Mucosa of gallbladder (tissue), 1 donor: ENCODE measurements at places on chromosomes 4 and X. TPM values are rescaled to one million over a fixed set of nuclear protein-coding genes. Genes with fewer than 3 reads are reported as not detected.

- DNase-seq: no peak
These were observed 71.8 kb downstream of the C4orf33 start for GRCh38 chr4:129167640-129168260.

DNA sequence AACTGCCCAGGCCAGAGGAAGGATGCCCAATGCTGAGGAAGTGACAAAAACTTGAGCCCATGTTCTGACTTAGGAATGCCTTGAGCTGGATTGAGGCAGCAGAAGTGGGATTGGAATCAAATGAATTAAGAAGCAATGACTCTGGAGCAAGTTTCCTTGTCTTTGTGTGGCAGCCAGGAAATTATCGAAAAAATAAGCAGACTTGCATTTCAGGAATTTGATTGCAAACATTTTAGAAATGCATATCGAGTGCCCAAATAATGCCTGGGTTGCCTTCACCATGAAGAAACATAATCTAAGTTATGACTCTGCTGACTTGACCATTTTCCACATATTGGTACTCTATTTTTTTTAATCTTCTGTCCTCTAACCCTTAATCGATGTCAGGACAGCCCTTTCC lies 9.5 kb downstream of the CYTL1 start:
- DNase-seq: no peak

DNA sequence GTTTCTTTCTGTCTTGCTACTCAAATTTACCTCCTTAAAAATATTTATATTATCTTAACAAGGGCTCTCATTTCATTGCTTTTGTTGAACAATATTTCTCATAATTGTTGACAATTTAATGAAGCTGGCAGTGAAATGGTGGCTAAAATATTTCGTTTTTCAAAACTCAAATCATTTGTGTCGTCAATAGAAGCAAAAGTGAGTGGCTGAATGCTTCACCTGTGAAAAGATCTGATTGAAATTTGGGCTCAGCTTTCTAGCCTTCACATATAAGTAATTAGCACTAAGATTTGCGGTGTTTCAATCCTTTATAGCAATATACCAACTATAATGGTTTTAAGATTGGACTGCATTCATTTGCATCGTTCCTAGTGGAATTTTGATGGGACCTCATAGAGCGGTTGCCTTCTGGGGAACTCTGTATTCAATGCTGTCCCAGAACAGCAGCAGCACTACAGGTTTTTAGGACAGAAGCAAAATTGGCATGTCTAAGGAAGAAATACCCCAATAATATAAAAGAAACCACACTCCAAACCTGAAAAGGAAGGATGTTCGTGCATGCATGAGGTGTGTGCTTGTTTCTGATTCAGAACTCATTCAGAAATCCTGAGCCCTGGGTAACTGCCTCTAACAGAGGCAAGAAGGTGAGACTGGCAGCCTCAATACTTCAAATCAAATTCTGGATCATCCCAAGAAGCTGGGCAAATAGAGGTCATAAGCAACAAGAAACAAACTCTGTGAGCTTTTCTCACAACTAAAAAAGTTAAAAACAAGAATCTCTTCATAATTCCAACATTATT lies 2.5 kb downstream of the CXCL1 start:
- DNase-seq: no peak

DNA sequence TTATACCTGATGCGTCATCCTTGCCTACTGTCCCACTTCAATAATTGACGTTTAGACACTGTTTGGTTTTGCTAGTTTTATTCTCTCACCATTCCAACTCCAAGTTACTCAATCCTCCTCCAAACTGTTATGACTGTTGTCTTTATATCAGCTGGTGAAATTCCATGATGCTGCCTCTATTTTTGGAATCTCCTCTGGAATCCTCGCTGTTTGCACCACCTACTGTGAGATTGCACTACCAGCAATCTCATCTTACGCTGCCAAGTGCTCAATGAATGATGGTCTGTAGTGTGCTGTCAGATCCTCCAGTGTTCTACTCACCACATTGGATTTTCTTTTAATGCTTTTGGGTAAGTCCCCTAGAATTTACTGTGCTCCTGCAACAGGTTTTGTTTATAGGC lies 13.2 kb upstream of the PCDH18 start:
- no peak for DNase-seq

DNA sequence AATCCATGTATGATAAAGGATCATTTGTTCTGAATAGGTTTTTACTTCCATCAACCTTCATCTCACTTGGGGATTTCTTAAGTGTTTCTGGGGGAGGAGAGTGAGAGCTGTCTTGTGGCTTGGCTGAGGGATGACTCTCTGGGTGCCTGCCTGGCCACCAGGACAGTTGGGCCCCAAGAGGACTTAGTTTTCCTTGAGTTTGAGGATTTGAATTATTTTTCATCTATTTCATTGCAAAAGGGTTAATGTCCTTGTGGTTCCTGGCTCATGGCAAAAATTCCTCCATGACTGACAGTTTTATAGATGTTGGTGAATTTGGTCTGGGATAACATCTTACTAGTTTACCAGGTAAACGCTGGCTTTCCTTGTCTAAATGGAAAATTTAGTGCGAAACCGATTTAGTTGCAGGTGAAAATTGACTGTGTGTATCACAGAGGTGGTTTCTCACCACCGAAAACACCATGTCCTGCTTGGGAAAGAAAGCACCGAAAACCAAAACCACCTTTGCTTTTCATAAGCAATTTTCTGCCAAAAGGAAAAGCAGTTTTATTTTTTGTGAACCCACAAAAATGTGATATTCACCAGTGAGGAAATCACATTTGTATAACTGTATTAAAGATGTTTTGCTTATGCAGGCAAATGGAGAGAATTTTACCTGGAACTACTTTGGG lies 331.3 kb upstream of the SFRP2 start:
- no peak for DNase-seq

DNA sequence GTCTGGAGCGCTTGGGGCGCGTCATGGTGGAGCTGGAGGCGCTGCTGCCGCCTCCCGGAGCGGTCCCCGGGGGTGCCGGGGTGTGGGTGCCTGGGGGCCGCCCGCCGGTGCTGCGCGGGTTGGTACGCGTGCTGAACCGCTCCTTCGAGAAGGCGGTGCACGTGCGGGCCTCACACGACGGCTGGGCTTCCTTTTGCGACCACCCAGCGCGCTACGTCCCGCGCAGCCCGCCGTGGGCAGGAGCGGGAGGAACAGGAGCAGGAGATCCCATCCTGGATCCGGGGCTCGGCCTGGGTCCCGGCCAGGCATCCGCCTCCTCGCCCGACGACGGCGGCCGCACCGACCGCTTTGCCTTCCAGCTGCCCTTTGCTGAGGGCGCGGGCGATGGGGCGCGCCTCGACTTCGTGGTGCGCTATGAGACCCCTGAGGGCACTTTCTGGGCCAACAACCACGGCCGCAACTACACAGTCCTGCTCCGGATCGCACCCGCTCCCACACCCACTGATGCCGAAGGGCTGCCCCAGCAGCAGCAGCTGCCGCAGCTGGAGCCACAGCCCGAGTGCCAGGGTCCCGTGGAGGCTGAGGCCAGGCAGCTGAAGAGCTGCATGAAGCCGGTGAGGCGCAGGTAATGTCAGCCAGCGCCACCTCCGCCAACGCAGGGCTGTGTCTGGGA lies 792 bp downstream of the PPP1R3F start:
- DNase-seq: no peak

DNA sequence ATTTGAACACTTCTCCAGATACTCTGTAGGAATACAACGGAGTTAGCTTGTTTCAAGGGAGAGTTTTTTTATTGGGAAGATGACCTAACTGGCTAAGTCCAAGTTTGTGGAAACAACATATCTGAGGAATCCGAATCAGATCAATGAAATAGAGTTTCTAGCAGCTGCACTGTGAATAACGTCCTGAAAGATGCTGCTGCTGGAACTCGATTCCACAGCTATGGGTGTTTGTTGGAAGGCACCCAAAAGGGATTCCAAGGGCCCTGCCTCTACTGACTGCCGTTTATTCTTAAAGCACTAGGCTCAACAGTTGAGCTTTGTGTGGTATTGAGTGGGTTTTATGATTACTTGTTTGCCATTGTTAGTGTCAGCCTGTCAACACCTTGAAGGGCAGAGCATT lies 6.6 kb upstream of the GBA3 start:
- DNase-seq: no peak

DNA sequence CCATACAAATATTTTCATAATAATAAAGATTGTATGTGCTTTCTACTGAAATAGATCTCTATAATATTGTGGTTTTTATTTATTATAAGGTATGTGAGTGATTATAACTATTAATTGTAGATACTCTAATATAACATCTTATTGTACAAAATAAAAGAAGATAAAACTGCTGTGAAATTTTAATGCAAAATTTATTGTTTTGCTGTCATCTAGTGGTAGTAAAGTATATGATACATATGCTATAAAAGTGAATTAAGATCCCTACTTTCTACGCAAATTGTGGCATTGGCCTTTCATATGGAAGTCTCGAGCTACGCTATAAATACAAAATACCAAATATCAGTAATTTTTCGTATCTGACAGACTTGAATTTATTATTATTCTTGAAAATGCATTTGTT lies 19.3 kb downstream of the YIPF7 start:
- no peak for DNase-seq

DNA sequence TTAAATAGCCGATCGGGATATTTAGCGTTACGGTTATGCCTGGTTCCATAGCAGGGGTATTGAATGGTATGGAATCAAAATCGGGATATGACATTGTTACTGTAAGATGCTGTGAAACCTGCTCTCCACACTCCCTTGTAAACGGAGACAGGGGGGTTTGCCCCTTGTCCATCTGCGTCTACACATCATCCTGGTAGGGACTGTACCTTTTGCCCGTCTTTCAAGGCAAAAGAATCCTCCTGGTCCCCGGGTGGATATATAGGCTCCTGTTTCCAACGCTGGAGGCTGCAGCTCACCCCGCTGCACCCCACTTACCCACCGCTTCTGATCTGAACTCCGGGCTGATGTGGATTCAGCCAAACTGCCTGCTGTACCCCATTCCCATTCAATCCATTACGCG lies 189.1 kb downstream of the SHOX start:
- no peak for DNase-seq

DNA sequence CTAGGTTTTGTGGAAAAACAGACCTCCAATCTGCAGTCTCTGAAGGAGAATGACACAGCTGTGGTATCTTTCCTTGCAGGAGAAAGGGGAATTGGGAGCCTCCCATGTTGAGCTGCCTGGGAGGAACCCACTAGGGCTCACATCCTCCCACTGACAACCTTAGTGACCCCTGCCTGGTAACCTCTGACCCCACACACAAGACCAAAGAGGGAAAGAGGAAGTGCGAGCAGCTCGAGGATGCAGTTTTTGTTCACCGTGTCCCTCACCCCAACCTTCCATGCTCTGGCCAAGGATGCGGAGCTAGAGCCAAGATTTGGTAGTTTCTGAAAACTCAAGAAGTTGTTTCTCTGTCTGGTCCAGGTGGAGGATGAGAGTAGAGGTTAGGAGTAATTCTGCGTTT lies 5.4 kb upstream of the ZXDA start:
- no peak for DNase-seq

- DNase-seq: no peak
These were observed 2164.0 kb downstream of the PCDH7 start for GRCh38 chr4:32884198-32884597.

DNA sequence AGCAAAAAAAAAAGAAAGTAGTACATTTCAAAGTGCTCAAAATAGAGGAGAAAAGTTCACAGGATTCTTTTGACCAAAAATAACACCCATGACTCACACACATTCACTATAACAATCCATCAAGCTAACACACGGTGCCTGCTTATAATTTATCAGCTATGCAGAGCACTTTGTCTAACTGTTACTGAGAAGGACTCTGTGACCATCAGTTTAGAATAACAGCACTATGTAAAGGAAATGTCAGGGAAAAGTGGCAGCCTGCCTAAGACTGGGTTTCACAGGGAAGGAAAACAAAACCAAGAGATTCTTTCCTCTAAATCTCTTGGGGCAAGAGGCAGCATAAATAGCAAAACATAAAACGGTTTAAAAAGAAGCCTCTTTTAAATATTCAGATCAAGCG lies 54.8 kb downstream of the CCDC149 start:
- no peak for DNase-seq

- no peak for DNase-seq
These were observed 151.1 kb upstream of the ADGRL3 start for GRCh38 chr4:61049018-61049417.

DNA sequence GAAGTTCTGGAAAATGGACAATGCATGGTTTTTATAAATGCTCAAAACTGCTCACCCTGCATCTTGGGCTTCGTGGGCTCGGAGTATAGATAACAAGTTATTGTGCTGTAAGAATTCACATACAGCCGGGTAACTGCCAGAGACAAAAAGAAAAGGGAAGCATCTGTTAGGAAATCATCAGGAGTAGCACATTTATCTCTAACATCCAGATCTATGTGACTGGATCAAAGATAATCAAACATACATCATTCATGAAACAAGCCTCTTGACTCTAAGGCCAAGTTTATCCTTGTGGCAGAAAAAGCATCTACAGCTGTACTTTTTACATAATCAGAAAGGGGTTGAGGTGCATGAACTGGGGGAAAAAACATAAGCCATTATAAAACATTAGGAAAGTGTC lies 264.2 kb downstream of the PPP3CA start:
- DNase-seq: no peak

- no peak for DNase-seq
These were observed 95.2 kb downstream of the ATG4A start for GRCh38 chrX:108186811-108187210.

- no peak for DNase-seq
These were observed 33.9 kb downstream of the CPLX1 start for GRCh38 chr4:791898-792625.

DNA sequence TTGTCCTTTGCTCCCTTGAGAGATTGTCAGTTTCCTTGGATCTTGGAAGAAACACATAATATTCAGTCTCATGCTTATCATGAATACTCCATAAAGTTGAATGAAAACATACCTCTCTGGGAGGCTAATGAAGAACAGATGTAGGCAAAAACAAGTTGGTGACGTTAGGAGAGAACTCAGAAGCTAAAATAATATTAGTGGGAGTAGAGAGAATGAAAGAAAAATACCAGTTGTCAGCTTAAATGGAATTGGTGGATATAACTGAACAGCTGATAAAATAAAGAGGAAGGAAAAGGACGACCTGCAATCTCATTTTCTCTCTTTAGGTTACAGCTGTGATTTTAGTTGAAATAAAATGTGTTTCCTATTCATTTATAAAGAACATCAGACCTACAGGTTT lies 124.8 kb downstream of the SNCA start:
- no peak for DNase-seq

- DNase-seq: peak; percentile 25
These were observed 68.3 kb upstream of the DDX3X start for GRCh38 chrX:41265615-41266014.

- DNase-seq: no peak
These were observed 14.2 kb downstream of the COX7B2 start for GRCh38 chr4:46894826-46895225.

GRCh38 chr4:75736862-75737261 lies 12.5 kb downstream of the USO1 start:
- DNase-seq: no peak

Gene FMR1NB
- total RNA-seq: not detected

Gene NCAPG
- 1.4 TPM for total RNA-seq

Gene SRPX
- 59.5 TPM for total RNA-seq

Gene MAGEA4
- not detected for total RNA-seq

Gene TCP11X2
- total RNA-seq: 0.17 TPM
